NCI-H187 treated with DMSO at 0.1 percent for 48 hours (cell line): ENCODE measurements at places on chromosomes 6 and 20.

- DNase-seq = no peak
Observed at GRCh38 chr20:63542031-63542559, 4.9 kb upstream of the PTK6 start.

- DNase-seq = no peak
Observed at GRCh38 chr6:22248513-22249308, 48.1 kb downstream of the PRL start.

- DNase-seq = no peak
Observed at GRCh38 chr6:166921570-166921969, 34.8 kb downstream of the RNASET2 start.

DNA sequence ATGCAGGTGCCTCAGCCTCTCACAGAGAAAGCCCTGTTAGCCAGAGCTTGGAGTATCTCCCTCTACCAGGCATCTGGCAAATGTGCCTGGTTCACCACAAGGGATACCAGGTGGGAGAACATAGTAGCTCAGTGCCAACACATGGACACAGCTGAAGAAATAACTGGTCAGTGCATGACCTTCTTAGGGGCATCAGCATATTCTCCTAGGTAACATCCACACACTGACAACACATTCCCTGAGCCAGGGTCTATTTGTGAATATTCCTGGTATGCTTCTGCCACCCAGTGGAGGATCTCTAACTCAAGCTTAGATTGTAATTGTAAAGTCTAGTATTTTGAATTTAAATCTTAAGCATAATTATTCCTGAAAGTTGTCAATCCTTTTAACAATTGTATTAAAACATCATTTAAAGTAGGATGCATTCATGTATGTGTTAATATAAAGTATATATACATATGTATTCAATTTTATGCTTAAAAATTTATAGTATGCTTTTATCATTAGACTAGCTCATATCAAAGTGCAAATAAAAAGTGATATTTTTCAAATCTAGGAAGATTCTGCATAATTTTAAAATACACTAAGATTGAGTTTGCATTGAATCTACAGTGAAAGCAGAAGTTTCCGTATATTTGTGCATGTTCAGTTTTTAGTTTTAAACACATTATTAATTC lies 45.3 kb upstream of the COL21A1 start:
- no peak for DNase-seq

GRCh38 chr20:2816583-2817340 lies 598 bp downstream of the TMEM239 start:
- no peak for DNase-seq

DNA sequence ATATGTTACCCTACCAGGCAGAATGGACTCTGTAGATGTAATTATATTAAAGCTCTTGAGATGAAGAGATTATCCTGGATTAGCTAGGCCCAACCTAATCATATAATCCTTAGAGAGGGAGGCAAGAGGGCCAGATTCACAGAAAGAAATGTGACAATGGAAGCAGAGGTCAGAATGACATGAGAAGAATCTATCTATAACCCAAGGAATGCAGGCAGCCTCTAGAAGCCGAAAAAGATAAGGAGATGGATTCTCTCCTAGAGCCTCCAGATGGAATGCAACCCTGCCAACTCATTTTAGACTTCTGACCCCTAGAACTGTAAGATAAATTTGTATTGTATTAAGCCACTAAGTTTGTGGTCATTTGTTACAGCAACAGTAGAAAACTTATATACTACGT lies 12.3 kb downstream of the PXT1 start:
- no peak for DNase-seq

DNA sequence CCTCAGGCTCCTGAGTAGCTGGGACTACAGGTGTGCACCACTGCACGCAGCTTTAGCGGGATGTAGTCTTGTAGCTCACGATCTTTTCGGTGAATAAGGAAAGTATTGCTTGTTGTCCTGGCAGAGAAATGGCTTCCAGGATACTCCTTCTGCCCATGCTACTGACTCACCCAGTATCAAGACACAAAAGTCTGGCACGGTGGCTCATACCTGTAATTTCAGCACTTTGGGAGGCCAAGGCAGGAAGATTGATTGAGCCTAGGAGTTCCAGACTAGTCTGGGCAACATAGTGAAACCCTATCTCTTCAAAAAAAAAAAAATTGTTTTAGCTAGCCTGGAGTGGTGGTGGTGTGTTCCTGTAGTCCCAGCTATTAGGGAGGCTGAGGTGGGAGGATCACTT lies 40.9 kb upstream of the B4GALT5 start:
- DNase-seq = no peak

DNA sequence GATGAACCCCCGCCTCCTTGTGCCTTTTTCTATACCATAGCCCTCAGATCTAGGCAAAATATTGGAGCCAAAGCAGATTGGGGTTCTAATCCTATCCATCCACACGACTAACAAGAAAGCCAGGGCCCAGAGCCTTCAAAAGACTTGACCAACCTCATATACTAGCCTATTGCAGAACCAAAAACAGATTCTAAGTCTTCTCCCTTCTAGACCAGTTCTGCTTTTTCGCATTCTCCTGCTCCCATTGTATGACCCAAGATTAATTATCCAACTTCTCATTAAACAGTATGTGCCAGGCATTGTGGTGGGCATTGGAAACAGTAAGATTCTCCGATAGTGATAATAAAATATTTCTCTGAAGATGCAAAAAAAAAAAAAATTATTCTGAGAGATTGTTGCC lies 113.7 kb upstream of the JARID2 start:
- DNase-seq = no peak

DNA sequence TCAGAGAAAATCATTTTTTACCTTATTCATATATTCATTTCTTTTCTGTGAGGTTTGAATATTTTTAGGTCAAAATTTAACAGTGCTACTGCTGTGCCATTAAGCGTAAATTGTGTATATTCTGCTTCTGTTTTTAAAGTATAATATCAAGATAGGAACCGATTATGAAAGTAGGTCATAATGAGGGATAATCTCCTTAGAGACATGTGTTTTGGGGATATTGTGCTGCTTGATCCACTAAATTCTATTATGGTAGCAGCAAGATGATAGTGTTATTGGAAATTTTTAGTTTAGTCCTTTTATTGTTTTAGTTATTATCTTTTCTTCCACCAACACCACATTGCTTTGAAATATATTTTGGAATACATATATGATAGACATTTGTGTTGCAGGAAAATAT lies 244.0 kb downstream of the RIMS1 start:
- no peak for DNase-seq

DNA sequence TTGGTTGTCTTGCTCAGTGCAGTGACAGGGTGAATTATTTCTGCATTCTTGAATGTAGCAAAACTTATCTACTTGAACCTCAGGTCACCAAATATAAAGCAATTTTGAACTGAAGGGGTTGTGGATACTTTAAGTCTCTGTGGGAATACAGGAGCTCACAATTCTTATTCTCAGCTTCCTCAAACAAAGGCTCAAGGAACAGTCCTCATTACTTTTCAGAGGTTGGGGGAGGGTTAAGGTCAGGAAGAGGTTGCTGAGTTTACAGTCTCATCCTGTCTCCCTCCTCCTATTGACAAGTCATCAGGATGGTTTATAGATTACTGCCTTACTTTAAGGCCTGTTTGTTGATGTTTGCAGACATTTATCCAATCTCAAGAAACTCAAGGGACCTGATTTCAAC lies 143.6 kb upstream of the SPACA1 start:
- DNase-seq = no peak

- no peak for DNase-seq
Observed at GRCh38 chr20:2602746-2603145, 49.7 kb upstream of the NOP56 start.

- DNase-seq = no peak
Observed at GRCh38 chr6:5012519-5012918, 8.7 kb upstream of the RPP40 start.

DNA sequence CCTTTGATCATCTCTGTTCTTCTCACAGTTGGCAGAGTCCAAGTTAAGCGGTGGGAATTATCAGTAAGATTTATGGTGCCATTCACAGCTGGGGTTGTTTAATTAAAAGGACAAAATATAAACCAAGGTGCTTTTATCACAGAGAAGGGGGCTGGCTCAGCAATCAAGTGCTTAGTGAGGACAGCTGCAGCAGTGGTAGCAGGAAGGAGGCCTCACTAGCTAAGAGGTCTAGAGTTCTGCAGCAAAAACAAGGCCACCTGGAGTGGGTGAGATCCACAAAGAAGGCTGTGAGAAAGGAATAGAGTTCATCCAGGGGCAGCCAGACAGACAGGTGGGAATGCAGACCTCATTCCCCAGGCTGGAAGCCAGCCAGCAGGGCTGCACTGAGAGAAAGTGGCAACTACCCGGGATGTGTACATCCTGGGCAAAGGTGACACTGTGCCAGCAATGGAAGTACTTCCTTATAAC lies 37.1 kb downstream of the PIGU start:
- DNase-seq = peak; percentile 68

GRCh38 chr6:45031601-45032000 lies 296.5 kb upstream of the RUNX2 start:
- DNase-seq = no peak

DNA sequence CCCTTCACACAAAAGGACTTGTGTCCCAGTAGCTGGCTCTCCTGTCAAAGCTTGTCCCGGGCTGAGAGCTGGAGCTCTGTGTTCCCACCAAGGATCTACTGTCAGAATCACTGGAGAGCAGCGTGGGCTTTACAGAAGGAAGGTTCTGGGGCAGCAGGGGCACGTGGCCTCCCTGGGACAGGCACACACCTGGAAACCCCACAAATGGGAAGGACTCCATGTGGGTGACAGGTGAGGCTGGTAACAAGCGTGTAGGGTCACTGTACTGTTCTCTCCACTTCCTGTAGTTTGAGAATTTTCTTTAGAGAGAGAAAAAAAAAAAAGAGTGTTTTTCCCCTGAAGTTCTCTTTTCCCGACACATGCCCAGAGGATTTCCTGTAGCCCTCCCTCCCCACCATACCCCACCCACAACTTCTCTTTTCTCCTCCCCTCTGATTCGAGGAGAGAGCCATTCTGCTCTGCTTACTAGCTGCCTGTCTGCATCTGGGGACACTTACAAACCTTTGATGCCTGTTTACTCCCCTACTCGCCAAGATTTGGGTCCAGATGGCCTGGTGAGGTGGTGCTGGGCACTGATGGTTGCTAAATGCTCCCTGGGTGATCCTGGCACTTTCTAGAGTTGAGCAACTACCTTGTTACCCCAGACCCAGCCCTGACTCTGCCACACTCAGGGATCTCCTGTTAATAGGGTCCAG lies 84.1 kb upstream of the SIRPA start:
- DNase-seq = no peak

- DNase-seq = no peak
Observed at GRCh38 chr6:79574630-79575225, 37.5 kb upstream of the LCA5 start.
